AG09309 (cell line): ENCODE measurements at places on chromosomes 7 and 10.

DNA sequence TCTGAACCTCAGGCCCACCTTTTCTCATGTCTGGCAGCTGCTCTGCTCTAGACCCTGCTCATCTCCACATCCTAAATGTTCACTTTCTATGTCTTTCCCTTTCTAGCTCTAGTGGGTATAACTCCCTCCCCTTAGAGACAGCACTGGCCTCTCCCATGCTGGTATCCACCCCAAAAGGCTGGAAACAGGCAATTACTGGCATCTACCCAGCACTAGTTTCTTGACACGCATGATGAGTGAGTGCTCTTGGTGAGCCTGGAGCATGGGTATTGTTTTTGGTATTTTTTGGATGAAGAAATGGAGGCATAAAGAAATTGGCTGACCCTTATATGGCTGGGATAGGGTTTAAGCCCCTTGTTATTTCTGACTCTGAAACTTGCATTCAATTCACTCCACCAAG lies 156.0 kb downstream of the EGFR start:
- no peak for DNase-seq

GRCh38 chr7:17590221-17590620 lies 291.8 kb downstream of the AHR start:
- DNase-seq, result no peak

GRCh38 chr10:88721392-88721791 lies 15.3 kb downstream of the LIPK start:
- DNase-seq, result no peak

GRCh38 chr10:58266003-58266825 lies 1.5 kb downstream of the IPMK start:
- no peak for DNase-seq

- DNase-seq, result no peak
Measured at GRCh38 chr7:148856578-148856881, 27.6 kb downstream of the EZH2 start.

DNA sequence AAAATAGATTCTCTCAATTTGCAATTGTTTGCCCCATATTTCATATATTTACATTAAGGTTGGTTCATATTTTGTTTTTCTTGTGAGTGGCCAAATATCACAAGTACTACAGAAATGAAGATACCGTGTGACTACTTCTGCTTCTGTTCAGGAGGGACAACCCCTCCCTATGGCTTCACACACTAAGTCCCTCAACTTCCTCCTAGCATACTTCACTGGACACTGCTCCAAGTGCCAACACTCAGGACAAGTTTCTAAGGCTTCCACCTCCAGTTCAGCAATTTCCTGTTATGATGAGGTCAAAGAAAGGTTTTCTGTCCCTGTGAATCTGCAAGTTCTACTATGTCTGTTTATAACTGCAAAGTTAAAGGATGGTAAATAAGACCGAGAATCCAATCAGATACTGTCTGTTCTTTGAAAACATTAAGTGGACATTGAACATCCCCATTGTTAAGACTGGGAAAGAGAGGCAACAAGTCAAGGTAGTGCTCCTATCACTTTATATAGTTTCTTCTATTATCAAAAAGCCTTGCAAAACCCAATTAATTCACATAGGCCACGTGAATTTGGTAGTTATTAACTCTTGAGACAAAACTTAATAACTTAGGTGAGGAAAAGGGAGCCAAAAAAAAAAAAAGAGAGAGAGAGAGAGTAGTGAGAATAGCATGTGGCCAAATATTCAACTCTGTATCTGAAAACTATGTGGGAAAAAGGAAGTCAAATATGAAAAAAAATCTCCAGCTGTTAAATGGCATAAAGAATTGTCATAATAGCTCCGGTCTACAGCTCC lies 81.3 kb upstream of the DKK1 start:
- no peak for DNase-seq

DNA sequence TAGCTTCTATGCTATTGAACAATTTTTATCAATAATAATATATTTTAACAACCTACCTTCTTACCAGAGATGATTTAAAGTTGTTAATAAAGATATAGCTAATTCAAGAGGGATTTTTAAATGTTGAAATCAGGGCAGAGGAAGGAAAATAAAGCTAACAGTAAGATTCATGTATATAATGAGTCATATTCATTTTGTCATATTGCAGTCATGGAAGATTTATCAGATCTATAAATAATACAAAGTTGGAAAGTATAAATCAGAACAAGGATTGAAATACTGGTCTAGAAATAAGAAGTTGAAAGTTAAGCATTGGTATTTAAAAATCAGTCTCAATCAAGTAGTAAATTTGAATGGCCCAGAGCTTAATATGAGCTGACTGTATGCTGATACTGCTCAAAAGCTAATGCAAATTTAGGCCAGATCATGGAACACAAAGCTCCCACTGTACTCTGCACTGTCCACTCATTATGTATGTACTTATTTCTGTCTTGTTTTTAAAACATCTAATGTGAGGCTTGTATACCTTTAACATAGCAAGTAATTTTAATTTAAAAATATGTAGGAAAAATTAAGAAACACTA lies 196.9 kb downstream of the ZEB1 start:
- no peak for DNase-seq

GRCh38 chr7:51219261-51219988 lies 97.2 kb downstream of the COBL start:
- no peak for DNase-seq

- DNase-seq, result no peak
Measured at GRCh38 chr10:34396663-34397062, 418.4 kb downstream of the PARD3 start.
